ENCODE measurements at places on chromosomes 12 and 14.

- no peak for DNase-seq
Measured at GRCh38 chr14:44669496-44669895, 162.4 kb upstream of the FSCB start.

DNA sequence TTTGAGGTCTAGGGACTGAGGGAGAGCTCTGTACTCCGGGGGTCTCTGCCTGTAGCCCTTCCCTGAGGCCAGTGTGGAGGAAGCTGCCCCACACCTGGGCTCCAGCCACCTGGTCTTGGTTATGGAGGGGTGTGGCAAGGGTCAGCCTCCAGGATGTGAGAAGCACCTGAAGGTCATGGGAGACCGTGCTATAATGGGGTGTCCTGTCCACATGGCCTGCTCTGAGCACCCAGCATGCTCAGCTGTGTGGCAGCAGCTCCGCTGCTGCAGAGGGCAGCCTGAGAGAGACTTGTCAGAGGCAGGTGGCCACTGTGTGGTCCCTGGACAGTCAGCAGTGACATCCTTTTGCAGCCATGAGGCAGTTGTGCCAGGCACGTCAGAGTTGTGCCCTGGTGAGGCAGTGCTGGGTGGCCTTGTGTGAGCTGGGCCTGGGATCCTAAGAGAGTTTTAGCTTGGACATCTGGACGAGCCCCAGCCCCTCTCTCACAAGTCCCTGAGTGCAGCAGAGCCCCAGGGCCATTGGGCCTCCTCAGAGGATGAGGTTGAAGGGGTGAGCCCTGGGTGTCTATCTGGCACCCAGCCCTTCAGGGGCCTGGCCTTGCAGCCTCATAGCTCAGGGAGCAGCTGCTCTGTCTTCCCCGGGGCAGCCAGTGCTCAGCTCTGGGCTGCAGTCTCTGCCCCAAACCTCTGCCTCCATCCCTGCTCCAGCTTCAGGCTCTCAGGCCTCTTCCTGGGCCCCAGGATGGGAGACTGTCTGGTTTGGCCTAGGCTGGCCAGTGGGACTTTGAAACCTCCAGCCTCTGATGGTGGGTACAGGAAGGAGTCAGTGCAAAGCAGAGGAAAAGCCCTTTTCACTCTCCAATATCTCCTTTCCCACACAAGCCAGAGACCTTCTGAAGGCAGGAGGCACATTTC lies 7.4 kb upstream of the ATG101 start:
- DNase-seq: no peak

DNA sequence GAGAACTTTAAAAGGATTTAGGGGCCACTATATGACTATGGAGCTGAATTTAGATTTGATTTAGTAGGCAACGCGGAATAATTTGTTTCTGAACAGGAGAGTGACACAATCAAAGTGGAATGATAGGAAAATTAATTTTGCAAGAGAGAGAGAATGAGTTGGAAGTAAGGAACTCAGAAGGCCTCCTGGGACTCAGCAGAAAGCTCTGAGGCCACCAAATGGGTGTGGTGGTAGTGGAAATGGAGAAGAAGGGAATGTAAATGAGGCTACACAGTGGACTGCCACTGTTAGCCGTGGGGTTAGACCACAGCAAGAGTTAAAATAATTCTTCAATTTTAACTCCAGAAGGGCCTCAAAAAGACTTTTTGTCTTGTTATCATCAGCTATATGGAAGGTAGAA lies 102.7 kb downstream of the LRRK2 start:
- peak; percentile 19 for DNase-seq

- DNase-seq: peak; percentile 32
Measured at GRCh38 chr12:30823156-30823699, 68.5 kb upstream of the CAPRIN2 start.

DNA sequence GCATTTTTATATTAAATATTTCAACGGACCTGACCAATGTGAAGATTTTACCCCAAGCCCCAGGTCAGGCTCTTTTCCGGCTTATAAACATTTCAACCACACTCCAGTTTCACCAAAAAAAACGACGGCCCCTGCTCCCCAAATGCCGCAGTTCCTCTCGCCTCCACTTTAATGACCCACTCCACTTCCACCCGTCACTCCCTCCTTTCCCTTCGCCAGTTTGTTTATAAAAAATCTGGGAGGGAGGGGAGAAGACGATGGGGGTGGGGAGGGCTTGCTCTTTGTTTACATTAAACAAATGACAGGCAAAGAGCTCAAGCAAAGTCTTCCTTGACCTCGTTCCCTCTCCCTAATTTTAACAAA lies 5.4 kb downstream of the SIX6 start:
- DNase-seq: no peak

DNA sequence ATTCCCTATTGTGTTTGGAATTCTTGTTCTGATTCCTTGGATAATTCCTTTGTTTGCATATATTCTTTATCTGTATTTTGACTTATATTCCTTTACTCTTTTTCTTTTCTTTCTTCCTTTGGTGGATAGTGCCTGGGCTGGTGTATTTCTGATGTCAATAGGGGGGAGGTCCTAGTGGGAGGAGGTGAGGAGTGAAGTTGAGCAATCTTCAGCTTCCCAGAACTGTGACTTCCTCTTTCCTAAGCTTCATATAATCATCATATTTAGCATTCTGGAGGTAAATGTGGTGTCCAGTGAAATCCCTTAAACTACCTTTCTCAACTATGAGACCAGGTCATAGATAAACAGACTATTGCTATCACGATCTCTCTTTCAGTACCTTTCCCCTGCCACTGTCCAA lies 29.6 kb upstream of the TBPL2 start:
- no peak for DNase-seq

DNA sequence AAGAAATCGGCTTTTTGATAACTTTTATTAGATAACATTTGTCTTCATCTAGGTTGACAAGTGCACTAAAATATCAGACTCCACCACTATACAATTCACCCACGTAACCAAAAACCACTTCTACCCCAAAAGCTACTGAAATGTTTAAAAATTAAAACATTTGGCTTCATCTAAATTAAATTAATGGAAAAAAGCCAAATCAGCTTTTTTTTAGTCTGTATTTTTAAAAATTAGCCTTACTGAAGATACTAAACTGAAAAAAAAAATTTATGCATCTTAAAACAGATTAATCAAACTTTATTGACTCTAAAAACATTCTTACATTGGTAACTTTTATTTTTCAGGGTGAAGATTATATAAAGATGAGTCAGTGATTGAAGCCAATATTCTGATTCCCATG lies 30.0 kb downstream of the CREBL2 start:
- DNase-seq: no peak

DNA sequence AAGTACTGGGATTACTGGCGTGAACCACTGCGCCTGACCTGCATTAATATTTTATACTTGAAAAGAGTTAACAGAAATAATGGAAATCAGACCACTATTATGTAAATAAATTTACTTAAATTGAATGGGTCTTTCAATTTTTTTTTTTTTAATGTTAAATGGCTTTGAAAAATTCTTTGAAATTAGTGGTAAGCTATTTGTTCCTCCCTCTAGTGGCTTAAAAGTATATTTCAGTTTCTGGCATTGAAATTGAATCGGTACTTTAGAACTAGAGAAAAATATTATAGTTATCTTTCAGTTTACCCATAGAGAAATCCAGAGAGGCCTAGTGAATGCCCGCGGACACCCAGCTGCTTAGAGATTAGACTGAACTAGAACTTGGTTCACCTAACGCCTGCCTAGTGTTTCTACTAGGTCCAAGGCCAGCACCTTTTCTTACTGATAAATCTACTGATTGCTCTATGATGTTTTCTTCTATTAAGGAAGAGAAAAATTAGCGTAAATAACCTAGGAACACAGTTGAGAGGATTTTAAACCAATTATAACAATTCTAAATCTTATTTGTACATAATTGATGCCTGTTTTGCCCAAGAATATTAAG lies 106.5 kb downstream of the EML1 start:
- peak; percentile 50 for DNase-seq

Measured in fibroblast of mammary gland (primary cell).